ENCODE measurements at places on chromosomes 1 and 21.

DNA sequence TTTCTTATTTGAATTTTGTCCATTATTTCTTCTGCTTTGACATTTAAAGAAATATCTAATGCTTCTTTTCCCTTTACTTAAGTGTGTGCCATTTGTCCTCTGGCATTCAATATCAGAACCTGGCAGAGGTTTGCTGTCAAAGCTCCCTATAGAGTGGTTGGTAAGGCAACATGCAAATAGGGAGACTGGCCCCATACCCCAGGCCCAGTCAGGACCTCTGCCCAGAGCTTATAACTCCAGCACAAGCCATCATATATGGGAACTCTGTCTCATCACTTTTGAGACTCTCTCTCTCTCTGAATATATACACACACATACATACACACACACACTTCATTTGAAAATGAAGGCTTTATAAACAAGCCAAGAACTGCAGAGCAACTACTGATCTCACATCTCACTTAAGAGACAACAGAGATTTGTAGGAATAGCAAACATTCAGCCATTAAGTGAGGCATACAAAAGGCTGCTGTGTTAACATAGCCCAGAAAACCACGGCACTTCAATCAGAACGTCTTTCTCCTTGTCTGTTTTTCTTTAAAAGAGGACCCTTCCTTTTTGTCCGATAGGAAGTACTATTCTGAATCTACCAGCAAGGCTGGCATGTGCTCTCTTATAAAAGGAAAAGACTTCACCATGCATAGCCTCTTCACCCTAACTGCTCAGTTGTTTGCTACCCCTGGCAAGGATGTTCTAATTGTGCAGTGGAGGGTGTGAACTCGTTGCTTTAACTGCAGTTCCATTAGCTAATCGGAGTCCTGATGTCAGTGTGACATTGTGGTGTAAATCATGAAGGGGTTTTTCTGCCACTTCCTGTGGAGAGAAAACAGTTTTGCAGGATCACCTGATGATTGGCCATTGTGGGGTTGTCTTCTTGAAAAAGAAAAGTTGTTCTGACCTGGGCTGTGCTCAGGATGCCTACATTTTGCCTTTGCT, 101.7 kb downstream of the NR5A2 start:
- peak; percentile 51 for DNase-seq

GRCh38 chr1:24720152-24720551, 25.1 kb upstream of the CLIC4 start:
- no peak for DNase-seq

GRCh38 chr1:159250638-159251216, 46.1 kb downstream of the ACKR1 start:
- DNase-seq, result no peak

GRCh38 chr1:226645279-226645976, 93.7 kb downstream of the ITPKB start:
- DNase-seq, result no peak

DNA sequence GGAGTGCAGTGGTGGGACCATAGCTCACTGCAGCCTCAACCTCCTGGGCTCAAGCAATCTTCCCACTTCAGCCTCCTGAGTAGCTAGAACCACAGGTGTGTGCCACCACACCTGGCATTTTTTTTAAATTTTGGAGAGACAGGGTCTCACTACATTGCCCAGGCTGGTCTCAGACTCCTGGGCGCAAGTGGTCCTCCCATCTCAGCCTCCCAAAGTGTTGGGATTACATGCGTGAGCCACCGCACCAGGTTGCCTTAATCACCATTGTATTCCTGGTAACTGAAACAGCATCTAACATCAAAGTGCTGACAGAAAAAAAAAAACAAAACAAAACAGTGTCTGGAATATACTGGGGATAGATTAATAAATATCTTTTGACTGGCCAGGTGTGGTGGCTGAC, 18.2 kb downstream of the RPL5 start:
- no peak for DNase-seq

- DNase-seq, result no peak
Measured at GRCh38 chr1:159919236-159919865, 6.0 kb downstream of the TAGLN2 start.

DNA sequence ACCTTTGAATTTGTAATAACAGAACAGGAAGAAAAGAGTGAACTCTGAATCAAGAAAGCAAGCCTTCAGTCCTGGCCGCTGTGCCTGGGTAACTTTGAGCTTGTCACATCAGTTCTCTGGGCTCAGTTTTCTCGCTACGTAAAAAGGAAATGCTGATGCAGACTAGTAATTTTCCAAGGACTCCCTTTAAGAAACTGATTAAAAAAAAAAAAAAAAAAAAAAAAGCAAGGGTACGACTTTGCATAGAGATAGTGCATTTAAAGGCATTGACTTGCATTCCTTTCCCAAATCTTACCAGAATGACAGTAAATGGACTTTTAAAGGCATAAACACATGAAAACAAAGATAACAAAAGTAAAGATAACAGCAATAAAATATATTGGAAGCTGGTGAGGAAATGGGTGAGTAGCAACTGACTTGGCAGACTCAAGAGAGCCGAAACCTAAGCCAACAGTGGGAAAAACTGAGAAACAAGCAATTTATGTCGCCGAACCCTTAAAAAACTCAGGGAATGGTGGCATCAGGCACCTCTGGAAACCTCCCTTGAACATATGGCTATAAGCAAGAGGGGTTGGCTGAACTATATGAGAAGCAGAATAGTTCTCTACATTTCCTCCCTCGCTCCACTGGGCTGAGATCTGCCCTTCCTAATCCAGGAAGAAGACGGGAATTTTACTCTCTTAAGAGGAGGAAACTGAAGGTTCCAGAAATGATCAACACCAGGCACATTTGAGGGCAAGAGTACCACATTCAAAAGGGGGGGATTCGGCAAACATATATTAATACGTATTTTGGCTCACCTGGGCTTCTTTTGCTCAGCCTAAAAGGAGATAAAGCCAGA, 189.2 kb downstream of the CDC7 start:
- no peak for DNase-seq

DNA sequence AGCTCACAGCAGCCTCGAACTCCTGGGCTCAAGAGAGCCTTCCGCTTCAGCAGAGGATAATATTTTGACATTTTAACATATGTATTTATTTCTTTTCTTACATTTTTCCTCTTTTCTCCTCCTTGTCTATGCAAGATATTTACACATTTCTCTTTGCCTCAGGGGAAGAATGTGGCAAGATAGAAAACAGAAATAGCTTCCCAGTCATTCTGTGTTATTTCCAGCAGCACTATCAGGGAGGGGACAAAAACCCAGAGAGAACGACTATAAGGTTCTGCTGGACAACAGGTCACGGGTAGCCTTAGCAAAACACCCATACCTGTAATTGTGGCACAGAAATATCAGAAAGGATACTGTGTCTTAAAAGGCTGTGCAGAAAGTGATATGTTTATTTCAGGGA, 7.9 kb downstream of the CD1D start:
- DNase-seq, result no peak

- no peak for DNase-seq
Measured at GRCh38 chr1:40363721-40364120, 9.8 kb upstream of the SMAP2 start.

DNA sequence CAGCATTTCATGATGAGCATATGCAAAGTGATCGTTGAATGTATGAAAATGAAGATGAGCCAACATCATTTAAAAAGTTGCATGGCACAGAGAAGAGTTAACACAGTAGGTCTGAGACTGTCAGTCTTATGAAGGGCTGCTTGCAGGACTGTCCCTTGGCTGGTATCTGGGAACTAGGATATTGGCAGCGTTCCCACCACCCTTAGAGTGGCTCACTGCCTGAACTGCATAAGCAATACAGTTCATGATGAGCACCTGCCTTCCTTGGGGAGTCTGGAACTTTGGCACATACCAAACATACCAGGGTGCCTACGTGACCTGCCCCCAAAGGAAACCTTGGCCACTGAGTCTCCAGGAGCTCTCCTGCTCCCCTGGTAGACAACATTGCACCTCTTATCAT, 161.8 kb downstream of the DSCAM start:
- no peak for DNase-seq

- DNase-seq, result no peak
Measured at GRCh38 chr1:177567393-177567792, 396.6 kb downstream of the BRINP2 start.

DNA sequence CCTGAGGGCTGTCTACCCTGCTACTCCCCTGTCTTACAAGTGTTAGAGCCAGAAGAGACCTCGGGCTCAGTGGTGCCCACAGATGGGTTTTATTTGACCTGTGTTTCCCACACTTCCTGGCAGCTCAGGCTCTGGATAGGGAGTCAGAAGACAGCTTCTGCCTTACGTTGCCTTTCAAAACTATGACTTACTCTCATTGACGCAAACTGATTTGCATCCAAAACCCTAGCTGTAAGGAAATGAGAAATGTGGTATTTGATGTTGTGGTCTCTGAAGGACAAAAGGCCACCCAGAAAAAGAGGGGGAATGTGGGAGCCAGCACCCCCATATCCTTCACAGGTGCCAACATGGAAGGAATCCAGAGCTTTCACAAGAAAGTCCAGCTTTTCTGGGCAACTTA, 180.2 kb downstream of the ATG4C start:
- no peak for DNase-seq

DNA sequence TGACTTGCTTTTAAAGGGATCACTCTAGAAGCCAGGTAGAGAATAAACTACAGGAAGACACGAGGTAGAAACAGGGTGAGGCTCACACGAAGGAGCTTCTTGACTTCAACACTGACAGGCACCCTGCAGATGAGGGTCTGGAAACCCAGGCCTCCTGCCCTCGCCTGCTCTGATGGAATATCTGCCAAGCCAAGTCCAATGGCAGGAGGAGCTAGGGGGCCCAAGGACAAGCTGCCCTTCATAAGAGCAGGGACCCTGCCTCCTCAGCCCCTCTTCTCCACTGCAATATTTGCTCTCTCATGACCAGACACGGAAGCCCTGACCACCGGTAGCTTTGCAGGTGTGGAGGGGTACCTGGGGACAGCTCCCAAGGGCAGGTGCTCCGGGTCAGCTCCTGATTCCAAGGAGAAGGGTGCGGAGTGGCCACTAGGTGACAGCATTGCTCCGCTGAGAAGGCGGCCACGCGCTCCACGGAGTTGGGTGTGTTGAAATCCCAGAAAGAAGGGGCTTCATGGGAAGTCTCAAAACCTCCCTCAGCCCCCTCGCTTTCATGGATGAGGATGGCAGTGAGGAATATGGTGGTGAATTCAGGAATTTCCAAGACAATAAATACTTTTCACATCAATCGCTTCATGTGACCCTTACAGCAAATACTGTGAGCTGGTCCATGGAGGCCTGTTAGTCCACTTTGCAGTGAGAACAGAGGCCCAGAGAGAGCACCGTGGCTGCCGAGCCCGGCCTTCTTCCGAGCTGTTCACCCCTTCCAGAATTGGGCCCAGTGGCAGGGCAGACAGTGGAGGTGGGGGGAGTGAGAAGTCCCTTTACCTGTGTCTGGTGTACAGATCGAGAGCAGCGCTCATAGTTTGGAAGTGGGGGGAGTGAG, 33.2 kb upstream of the PAX7 start:
- DNase-seq, result peak; percentile 36

GRCh38 chr1:18751425-18751824, 108.0 kb downstream of the TAS1R2 start:
- no peak for DNase-seq

GRCh38 chr21:15080526-15080925, 15.7 kb upstream of the NRIP1 start:
- DNase-seq, result no peak

- no peak for DNase-seq
Measured at GRCh38 chr1:83017276-83017675, 981.7 kb downstream of the TTLL7 start.

GRCh38 chr1:48668339-48668738, 108.4 kb downstream of the BEND5 start:
- no peak for DNase-seq

DNA sequence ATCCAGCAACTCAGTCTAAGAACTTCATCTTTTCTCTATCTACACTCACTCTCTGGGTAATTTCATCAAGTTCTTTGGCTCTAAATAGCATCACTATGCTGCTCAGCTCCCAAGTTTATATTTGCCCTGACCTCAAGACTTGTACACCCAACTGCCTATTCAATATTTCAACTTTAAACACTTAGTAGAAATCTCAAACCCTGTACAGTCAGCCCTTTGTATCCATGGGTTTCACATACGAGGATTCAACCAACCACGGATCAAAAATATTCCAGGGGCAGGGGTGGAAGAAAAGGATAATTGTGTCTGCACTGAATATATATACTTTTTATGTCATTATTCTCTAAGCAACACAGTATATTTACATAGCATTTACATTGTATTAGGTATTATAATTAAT, 13.9 kb downstream of the ASH1L start:
- DNase-seq, result no peak

DNA sequence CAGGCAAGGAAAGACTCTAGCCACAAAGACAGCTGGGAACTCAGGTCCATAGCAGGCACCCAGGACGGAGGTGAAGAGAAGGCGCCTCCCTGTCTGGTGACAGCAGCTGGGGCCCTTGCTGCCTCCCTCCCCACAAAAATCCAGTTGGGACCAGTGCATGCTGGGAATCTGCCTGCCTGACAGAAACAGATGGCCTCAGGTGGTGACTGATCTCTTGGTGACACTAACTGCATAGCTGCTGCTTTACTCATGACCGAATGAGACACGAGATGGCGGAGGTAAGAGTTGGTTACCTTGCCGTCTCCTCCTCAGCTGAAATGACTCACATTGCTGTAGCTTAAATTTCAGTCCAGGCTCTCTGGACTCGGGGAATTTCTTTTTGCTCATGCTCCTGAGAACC, 130.3 kb downstream of the FGGY start:
- no peak for DNase-seq

- peak; percentile 22 for DNase-seq
Measured at GRCh38 chr1:25837262-25837875, 17.6 kb downstream of the MTFR1L start.

GRCh38 chr1:53402891-53403655, 56.1 kb upstream of the DMRTB1 start:
- no peak for DNase-seq

- DNase-seq, result no peak
Measured at GRCh38 chr1:223733898-223734852, 21.8 kb downstream of the CAPN2 start.

- peak; percentile 57 for DNase-seq
Measured at GRCh38 chr1:1858382-1859086, 32.4 kb downstream of the GNB1 start.

DNA sequence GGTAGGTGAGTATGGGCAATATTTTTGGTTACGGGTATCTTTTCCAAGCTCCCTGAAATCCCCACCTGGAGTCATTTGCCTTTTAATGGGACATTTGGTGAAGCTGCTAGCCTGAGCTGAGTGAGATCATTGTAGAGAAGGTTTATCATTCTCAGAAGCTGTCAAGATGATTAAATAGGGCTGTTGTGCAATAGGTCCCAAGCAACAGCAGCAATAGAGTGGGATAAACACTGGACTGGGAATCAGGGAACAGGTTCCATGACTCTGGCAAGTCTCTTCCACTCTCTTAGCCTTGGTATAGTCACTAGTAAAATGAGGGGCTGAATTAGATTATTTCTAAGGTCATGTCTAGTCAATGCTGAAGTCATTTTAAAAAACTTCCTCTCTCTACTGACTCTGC, 30.3 kb upstream of the FAM78B start:
- no peak for DNase-seq

Data from CD4-positive, alpha-beta T cell treated with Interleukin-4 for 1 hour (primary cell).